ENCODE measurements at places on chromosomes 13 and 19.
A peak's percentile ranks its signal among the peaks of the same experiment; 100 is the strongest.

- no peak for DNase-seq
Measured at GRCh38 chr19:44626048-44626624, 12.8 kb downstream of the IGSF23 start.

GRCh38 chr19:5826531-5827341 is 12.8 kb downstream of the FUT6 start:
- DNase-seq, result no peak

- no peak for DNase-seq
Measured at GRCh38 chr13:106205871-106206270, 329.6 kb downstream of the EFNB2 start.

- DNase-seq, result no peak
Measured at GRCh38 chr13:98821372-98822224, 69.1 kb upstream of the SLC15A1 start.

GRCh38 chr13:111518161-111518792 is 197.8 kb downstream of the TEX29 start:
- no peak for DNase-seq

GRCh38 chr13:106905380-106906162 is 337.6 kb upstream of the ARGLU1 start:
- DNase-seq, result no peak

DNA sequence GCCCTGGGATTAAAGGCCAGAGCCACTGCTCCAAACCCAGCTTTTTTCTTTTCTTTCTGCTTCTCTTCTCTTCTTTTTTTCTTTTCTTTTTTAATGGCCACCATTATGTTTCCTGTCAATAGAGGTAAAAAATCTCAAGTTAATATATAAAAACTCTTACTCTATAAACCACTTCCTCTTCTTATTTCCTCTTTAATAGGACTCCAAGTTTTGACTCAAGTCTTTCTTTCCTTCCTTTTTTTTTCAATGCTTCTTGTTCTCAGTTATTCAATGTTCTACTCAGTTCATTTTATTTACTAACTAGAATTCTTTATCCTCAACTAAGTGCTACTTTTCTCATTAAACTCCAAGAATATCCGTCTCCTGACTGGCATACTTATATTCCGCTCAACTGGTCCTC is 27.1 kb upstream of the MYCBP2 start:
- DNase-seq, result no peak

DNA sequence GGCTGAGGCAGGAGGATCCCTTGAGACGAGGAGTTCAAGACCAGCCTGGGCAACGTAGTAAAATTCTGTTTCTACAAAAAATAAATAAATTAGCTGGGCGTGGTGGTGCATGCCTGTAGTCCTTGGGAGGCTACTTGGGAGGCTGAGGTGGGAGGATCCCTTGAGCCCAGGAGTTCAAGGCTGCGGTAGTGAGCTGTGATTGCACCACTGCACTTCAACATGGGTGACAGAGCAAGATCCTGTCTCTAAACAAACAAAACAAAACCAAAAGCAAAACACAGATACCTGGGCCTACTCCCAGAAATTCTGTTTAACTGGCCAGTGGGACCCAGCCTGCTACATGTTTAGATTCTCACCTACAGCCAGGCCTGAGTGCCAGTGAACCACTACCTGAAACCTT is 74.6 kb upstream of the MEDAG start:
- no peak for DNase-seq

DNA sequence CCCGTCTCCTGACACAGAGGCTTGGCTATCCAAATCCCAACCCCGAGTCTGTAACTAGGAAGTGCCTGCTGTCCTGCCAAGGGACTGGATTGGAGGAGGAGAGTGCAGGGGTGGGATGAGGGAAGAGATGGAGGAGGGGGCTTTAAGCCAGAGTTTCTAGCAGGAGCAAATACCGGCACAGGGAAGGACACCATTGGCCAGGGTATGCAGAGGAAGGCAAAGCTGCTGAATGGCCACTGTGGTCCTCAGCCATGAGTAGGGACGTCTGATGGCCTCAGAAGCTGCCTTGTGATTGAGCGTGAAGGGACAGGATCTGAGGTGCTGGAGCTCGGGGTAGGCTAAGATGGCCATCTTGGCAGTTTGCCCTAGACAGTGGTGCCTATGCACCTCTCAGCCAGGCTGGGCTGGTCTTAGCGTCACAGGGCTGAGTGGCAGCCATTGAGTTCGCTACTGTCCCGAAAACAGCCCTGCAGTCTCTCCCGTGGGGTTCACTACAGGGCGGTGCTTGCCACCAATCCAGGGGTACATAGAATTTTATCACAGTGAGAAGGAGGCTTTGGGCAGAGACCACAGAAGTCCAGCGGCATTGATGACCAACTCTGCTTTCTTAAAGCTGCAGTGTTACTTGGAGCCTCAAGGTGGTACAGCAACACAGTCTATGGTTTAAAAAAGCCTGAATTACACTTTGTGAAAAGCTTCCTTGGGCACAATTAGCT is 61.8 kb downstream of the AKAP11 start:
- no peak for DNase-seq

DNA sequence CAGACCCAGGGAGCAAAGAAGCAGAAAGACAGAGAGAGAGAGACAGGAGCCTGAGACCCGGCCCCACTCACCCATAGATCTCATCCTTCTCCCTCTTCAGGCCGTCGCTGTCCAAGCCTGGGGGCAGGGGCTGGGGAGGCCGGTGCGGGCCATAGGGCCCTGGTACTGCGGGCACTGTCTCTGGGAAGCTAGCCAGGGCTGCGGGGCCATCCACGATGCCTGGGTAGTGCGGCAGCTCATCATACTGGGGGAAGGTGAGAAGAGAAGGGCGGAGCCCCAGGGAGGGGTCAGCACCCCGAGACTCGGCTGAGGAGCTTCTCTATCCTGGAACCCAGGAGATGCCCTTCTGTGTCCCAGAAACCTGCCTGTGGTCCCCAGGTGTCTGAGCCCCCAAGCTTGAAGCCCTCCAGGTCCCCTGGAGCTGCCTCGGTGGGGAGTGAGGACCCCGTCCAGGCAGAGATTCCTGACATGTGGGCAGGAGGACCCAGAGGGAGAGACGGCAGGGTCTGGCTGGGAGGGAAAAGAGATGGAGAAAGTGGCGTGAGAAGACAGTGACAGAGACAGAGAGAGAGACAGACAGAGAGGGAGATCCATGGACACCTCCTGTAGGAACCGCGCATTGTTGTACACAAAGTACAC is 2.1 kb downstream of the MEIS3 start:
- no peak for DNase-seq

- no peak for DNase-seq
Measured at GRCh38 chr19:42076380-42076944, 496 bp downstream of the ZNF574 start.

- DNase-seq, result no peak
Measured at GRCh38 chr13:73061876-73062275, 3.1 kb downstream of the KLF5 start.

DNA sequence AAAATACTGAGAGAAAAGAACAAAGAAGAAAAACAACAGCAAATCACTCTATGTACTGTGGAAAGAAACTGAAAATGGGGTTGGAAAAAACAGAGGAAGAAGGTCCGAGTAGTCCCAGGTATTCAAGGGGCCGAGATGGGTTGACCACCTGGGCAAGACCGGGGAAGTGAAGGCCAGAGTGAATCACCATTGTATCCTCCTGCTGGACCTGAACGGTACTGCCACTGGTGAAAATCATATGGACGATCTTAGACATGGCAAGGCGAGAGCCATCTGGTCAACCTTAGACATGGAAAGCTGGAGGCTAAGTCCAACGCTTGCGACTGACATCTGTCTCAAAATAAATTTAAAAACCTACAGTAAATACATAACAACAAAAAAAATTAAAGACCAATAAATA is 44.4 kb upstream of the ZNF91 start:
- DNase-seq, result no peak

GRCh38 chr19:14147797-14148605 is 11.6 kb upstream of the ASF1B start:
- DNase-seq, result peak; percentile 37

- DNase-seq, result no peak
Measured at GRCh38 chr13:35700671-35701070, 224.2 kb upstream of the MAB21L1 start.

- no peak for DNase-seq
Measured at GRCh38 chr13:109979228-109979627, 192.8 kb upstream of the IRS2 start.

- DNase-seq, result no peak
Measured at GRCh38 chr13:101230271-101230890, 185.9 kb downstream of the NALCN start.

DNA sequence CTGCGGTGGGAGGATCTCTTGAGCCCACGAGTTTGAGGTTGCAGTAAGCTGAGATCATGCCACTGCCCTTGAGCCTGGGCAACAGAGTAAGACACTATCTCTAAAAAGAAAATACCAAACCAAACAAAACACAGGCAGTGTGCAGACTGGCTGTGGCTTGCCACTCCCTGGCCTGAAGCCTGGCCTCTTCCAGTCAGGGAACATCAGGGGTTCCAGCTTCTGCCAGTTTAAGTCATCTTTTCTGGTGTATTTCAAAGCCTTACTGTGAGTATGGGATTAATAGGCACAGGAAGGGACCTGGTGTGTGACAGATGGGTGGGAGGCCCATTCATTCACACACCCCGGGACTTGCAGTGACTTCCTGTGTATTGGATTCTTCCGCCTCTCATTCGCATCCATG is 27.0 kb upstream of the F2RL3 start:
- no peak for DNase-seq

DNA sequence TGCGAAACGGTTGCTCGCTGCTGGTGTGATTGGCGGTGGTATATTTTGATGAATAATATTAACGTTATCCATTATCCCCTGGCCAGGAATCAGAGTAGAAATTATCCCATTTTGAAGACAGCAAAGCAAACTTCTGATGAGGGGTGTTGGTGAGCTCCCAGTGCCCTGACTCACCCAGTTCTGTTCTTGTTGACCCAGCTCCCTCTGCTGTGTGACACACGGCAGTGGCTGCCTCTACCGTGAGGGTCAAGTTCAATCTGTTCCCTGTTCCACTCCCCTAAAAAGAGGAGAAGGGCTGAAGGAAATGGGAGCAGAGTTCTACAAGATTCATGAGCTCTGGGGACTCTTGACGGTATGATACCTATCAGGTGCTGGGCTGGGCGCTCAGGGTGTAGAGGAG is 2.0 kb downstream of the CAMSAP3 start:
- DNase-seq, result no peak

- DNase-seq, result no peak
Measured at GRCh38 chr13:55705971-55706370, 1434.7 kb upstream of the PRR20A start.

GRCh38 chr13:109665240-109665639 is 121.1 kb downstream of the IRS2 start:
- no peak for DNase-seq

DNA sequence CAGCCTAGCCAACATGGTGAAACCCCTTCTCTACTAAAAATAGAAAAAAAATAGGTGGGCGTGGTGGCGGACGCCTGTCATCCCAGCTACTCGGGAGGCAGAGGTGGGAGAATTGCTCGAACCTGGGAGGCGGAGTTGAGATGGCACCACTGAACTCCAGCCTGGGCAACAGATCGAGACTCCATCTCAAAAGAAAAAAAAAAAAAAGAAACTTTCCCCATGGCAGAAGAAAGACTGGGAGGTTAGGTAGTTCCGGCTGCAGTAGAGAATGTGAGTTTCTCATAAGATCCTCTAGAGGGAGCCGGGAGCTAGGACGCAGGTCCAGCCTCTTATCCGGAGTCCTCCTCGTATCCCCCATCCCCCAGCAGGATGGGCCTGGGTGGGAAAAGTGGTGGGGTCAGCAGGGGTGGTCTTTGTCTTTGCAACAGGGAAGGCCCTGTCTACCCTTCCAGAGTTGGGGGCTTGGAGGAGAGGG is 13.2 kb upstream of the CREB3L3 start:
- DNase-seq, result no peak

DNA sequence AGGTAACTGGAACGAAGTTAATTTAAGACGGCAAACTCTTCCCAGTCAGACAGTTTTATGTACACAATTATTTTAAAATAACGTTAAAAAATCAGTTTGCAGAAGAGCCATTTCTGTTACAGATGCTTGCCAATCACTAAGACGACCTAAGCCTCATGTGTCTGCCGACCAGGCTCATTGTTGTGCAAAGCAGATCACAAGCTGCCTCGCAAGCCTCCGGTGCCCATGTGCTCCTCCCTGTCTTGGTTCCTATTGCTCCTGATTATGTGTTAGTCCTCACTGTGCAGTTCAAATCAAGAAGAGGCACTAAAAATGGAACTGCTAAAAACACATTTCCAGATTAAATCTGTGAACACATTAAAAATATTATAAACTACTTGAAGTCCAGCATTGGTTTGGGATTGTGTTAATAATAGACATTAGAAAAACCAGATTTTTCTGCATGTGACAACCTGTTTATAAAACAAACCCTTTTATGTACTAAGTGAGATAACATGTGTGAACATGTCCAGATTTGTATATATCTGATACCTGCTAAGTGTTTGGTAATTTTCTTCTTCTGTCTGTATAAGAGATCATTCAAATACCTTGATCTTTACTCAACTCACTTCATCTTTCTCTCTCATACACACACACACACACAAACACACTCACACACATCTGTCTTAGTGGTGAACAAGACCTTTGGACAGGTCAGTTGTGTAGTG is 81.9 kb upstream of the SLC15A1 start:
- DNase-seq, result no peak

GRCh38 chr13:110246530-110246929 is 60.4 kb downstream of the COL4A1 start:
- DNase-seq, result no peak

- no peak for DNase-seq
Measured at GRCh38 chr19:10222201-10222890, 8.8 kb downstream of the S1PR2 start.

DNA sequence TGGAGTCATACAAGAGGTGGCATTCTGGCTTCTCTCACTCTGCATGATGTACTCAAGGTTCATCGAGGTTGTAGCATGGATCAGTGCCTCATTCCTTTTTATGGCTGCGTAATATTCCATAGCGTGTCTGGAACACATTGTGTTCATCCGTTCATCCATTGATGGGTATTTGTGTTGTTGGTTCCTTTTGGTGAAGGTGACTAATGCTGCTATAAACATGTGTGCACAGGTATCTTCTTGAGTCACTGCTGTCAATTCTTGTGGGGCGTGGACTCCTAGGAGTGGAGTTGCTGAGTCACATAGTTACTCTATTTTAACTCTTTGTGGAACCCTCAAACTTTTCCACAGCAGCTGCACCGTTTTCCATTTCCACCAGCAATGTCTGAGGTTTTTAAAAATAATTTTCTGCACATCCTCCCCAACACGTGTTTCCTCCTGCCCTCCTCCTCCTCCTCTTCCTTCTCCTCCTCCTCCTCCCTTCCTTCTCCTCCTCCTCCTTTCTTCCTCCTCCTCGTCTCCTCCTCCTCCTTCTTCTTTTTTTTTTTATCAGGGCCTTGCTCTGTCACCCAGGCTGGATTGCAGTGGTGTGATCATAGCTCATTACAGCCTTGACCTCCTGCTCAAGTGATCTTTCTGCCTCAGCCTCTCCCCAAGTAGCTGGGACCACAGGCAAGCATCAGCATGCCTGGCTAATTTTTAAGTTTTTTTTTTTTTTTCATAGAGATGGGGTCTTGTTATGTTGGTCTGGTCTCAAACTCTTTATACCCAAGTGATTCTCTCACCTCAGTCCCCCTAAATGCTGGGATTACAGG is 2.0 kb upstream of the TMEM221 start:
- peak; percentile 15 for DNase-seq

GRCh38 chr13:86090181-86090580 is 291.0 kb upstream of the SLITRK6 start:
- no peak for DNase-seq

Data from stimulated activated CD8-positive, alpha-beta memory T cell treated with anti-CD3 and anti-CD28 coated beads, Interleukin-4, amount 100 ng/mL, for 24 hours (primary cell).